ACHN (cell line): ENCODE measurements at places on chromosomes 11 and 22.

GRCh38 chr11:33160587-33160986, 693 bp downstream of the CSTF3 start:
- no peak for DNase-seq

DNA sequence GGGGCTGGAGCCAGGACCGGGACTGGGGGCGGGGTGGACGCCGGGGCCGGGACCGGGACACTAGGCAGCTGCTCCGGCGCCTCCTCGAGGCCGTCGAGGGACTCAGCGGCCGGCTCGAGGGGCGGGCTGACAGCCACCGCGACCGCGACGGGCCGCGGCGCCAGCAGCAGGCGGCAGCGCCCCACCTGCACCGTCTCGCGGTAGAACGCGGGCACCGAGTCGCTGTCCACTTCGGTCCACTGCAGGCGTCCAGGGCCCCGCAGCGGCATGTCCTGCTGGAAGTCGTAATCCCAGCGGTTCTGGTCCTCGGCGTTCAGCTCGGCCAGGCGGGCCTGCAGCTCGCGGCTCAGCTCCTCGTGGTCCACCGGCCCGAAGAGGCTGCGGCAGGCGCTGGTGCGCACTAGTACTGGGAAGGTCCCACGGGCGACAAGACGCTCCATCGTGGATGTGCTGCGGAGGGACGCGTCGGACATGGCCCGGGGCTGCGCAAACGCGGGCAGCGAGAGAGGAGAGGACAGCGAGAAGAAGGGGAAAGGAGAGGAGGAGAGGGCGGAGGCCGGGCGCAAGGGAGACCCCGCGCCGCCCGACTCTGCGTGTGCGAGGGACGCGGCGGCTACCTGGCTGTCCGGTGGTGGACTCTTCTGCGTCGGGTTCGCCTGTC, 428 bp downstream of the CDKN1C start:
- peak; percentile 46 for DNase-seq

GRCh38 chr11:73143126-73143838, 1.2 kb upstream of the FCHSD2 start:
- DNase-seq = peak; percentile 13

DNA sequence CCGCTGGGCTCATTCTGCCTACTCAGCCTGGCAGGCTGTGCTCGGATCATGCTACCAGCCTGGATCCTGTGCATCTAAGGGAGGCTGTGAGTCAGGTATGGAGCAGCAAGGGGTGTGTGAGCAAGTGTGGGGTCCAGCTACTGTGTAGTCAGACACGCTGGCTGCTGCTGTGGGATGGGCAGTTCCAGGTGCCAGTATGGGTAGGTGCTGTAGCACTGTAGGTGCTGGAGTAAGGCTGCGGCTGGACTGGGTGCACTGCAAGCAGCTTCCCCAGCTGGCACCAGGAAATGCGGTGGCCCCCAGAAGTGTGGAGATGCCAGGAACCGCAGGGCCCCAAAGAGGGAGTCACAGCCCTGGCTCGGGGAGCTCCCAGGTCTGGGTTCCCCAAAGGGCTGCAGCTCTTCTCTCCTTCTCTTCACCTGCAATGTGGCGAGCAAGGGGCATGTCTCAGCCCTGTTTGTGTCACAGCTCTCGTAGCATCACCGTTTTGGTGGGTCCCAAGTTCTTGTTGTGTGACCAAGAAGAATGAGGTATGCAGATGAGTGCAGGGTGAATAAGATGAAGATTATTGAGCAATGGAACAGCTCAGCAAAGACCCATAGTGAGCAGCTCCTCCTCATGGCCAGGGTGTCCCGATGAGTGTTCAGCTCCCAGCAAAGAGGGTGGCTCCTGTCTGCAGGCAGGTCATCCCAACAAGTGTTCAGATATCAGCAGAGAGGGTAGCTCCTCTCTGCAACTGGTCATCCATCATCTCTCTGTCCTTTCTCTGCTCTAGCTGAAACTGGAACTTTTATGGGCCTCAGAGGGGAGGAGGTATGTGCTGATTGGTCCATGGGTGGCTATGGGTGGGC, 462.9 kb downstream of the TBC1D22A start:
- no peak for DNase-seq
